Activated naive CD8-positive, alpha-beta T cell treated with anti-CD3 and anti-CD28 coated beads, Interleukin-2, amount 10 ng/mL, durations not matched to agents 7 days and 5 days (primary cell): ENCODE measurements at places on chromosomes 1 and 21. TPM values are rescaled to one million over a fixed set of nuclear protein-coding genes. Genes with fewer than 3 reads are reported as not detected.
A peak's percentile ranks its signal among the peaks of the same experiment; 100 is the strongest.

GRCh38 chr1:11929849-11930248 is 3.6 kb upstream of the KIAA2013 start:
- no peak for DNase-seq

GRCh38 chr1:224884361-224884801 is 45.1 kb upstream of the DNAH14 start:
- no peak for DNase-seq

DNA sequence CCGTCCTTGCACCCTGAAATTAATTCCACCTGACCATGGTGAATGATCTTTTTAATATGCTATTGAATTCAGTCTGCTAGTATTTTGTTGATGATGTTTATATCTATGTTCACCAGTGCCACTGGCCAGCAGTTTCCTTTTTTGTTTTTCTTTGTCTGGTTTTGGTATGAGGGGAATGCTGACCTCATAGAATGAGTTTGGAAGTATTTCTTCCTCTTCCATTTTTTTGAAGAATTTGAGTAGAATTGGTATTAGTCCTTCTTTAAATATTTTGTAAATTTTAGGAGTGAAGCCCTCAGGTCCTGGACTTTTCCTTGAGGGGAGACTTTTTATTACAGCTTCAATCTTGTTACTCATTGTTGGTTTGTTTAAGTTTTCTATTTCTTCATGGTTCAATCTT is 231.6 kb downstream of the MRPL39 start:
- DNase-seq = no peak

GRCh38 chr1:90850181-90850897 is 133.2 kb upstream of the BARHL2 start:
- DNase-seq = peak; percentile 36

GRCh38 chr1:157517016-157517415 is 35.3 kb downstream of the FCRL5 start:
- no peak for DNase-seq

GRCh38 chr1:17909634-17910033 is 154.5 kb downstream of the ACTL8 start:
- DNase-seq = no peak

DNA sequence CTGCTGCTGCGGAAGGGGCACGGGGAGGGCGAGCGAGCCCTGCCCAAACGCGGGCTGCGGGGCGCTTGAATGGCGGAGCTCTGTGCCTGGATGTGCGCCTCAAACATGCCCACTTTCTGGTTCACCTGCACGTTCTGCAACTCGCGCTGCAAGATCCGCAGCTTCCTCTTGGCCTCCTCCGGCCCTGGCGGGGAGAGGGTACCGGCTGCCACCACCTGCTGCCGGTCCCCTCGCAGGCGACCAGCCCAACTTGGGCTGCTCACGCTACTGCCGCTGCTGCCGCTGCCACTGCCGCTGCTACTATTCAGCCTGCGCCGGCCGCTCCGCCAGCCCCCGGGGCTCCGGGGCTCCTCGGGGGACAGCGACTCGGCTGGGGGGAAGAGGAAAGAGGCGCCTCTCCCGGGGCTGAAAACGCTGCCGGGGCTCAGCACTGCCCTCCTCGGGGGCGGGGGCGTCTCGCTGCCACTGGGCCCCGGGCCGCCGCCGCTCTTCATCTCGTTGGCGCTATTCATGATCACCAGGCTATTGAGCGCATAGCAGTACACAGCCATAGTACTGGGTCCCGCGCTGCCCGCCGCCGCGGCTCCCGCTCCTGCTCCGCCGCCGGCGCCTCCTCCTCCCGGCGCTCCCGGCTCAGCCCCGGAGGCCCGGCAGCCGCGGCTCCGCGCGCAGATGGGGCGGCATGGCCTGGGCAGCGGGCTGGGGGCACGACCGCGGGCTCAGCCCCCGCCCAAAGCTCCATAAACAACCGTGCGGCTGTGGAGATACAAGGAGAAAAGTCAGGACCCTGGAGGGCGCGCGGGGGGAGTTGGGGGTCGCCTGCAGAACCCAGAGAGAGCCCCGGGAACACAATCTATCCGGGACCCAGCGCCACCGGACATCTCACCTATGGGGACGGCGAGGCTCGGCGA is 1.9 kb downstream of the ITPKB start:
- peak; percentile 74 for DNase-seq

DNA sequence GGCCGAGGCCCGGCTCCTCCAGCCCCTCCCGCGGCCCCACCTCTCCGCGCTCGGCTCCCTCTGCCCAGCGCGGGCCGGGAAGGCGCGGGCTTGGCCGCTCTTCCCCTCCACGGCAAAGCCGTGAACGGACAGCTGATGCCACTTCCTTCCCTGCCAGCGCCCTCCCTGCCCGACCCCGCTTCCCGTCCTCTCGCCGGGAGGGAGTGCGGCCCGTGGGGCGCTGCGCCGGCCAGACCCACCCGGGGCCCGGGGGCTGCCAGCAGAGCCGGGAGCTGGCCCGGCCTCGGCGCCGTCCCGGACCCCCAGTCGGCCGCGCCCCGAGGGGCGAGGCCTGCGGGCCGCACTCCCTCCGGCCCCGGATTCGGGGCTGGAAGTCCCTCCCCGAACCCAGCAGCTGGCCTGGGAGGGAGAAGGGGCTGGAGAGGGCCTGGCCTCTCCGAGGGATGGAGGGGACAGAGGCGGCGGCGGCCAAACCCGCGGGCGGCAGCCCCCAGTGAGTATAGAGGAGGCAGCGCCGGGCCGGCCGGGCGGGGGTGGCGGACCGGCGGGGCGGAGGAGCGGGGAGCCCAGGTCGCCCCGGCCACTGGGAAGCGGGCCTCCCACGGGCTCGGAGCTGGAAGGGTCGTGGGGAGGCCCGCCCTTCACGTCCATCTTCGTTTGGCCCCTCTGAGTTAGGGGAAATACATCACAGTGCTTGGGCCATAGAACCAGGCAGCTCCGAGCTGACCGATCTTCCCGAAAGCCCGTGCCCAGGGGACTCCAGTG is at the start of gene KIAA1614:
TSS of gene KIAA1614 (plus strand) at position 97 of the 765 bp plus-strand sequence. CDS start at position 444, 347 bp downstream.
- peak; percentile 40 for DNase-seq

GRCh38 chr1:172019976-172020375 is 178.7 kb downstream of the DNM3 start:
- no peak for DNase-seq

DNA sequence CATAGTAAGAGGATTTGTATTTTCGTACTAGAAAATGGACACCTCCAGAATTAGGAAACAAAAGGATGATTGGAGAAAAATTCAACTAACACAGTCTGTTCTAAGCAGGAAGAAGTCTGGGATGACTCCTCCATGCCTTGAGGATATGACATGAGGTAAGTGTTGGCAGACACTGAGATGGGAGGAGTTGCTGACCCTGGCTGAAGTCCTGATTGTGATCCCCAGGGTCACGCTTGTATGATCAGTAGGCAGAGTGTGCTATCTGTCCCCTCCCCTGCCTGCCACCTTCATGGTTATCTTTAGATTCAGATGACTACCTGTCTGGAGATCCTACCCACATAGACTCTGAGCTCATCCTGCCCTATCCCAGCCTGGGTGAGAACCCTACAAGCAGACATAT is 249.1 kb downstream of the C1orf94 start:
- no peak for DNase-seq

Gene RAB4A
- total RNA-seq = 38.1 TPM

Gene E2F2
- 44.2 TPM for total RNA-seq

GRCh38 chr21:42061195-42061985 is 9.7 kb upstream of the UMODL1 start:
- peak; percentile 52 for DNase-seq

Gene C1orf185
- not detected for total RNA-seq

- no peak for DNase-seq
Measured at GRCh38 chr1:169682071-169682470, 29.3 kb downstream of the SELL start.

- DNase-seq = peak; percentile 78
Measured at GRCh38 chr1:149885339-149886120, 13.8 kb upstream of the BOLA1 start.

Gene LDLRAD2
- total RNA-seq = 0.09 TPM

DNA sequence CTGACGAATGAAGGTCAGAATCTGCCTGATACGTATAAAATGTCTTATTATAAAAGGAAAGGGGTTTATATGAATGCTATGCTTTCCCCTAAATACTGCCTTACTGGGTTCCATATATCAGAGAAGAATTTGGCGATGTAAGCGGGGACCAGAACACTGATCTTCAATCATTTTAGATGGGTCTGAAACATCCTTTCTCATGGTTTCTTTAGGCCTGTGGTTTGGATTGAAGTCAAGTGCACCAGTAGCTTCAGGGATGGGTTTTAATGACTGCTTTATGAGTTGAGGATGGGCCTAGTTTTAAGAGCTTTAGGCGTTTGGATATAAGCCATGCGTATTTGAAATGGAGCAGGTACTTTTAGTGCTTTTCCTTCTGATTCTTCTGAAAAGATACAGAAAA is 6.9 kb downstream of the FMN2 start:
- DNase-seq = no peak
